Suprapubic skin (tissue), 4 donors: ENCODE measurements at places on chromosomes 3 and 15.

GRCh38 chr3:78029775-78030174 lies 989.9 kb downstream of the ROBO2 start:
- DNase-seq, result no peak

- no peak for DNase-seq
These were observed 16.0 kb downstream of the FOXL2NB start for GRCh38 chr3:138962854-138963560.

- DNase-seq, result no peak
These were observed 112.6 kb downstream of the FBN1 start for GRCh38 chr15:48532946-48533345.

- DNase-seq, result no peak
These were observed 69.2 kb downstream of the GOLGA8B start for GRCh38 chr15:34514251-34514670.

- no peak for DNase-seq
These were observed 222.7 kb upstream of the PLSCR5 start for GRCh38 chr3:146827836-146828235.

DNA sequence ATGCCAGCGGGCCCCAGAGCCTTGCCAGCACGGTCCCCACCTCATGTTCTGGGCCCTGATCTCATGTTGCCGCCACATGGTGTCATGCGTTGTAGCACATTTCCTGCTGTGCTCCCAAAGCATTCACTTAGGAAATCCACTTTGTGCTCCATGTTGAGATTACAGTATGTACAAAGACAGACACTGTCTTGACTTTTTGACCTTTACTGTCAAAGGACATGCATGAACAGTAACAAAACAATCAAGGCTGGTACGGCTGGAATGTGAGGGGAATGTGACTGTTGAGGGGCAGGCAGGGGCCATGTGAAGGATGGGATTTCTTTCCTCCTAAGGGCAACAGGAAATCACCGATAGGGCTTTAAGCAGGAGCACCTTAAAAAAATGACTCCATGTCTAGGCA lies 53.3 kb upstream of the RPL32 start:
- no peak for DNase-seq

DNA sequence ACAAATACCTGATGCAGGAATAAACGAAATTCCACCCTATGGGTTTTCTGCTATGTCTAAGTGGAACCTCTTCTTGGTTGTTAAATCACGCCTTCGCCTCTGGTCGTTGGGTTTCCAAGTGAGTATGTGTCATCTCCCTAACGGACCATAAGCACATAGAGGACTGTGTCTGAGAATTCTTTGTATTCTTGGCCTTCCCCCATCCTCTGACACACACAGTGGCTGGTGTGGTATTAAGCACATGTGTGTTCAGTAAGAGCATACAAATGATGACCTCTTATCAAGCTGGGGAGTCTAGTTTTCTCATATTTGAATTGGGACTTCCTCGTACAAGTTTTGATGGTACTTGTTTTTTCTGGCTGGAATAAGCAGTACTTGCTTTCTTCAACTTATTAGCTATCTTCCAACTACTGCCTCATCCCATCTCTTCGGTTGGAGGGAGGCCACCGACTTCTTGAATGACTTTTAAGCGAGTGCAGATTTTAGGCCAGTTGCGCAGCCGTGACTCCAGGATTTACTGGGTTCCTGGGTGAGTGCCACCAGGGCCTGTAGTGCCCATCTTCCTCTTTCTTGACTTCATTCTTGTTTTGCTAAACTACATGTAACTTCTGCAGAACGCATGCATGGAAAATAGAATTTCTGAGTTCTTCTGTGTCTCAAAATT lies 240.2 kb downstream of the ADAMTS17 start:
- no peak for DNase-seq

DNA sequence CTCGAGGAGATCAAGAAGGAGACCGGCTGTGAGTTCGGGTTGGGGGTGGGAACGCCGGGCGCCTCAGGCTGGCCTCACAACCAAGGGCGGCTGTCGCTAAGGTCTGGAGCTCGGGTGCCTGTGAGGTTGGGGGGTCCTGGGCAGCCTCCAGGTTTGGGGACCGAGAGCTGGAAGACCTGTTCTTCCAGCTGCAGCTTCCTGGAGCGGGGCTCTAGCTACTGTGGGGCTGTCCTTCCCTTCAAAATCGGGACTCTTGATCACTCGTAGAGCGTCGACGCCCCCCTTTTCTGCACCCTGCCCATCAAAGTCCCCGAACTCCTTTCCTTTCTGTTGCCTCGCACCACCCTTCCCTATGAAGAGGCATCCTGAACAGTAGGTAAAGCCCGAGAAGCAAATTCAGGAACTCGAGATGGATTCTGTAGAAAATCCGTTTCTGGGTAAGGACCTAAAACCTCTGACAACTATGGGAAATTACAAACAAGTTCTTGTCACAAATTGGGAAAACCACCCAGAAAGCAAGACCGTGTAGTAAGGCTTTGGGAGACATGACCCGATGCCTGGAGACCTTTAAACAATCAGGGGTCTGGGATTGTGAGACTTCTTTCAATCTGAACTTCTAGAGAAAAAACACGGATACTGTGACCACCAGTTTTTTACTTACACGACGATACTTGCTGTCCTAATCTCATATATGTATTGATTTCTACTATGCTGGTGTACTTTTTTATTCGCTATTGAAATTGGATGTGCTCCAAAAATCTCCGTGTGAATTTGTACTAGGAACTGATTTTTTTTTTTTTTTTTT lies 556 bp downstream of the CHP1 start:
- no peak for DNase-seq

DNA sequence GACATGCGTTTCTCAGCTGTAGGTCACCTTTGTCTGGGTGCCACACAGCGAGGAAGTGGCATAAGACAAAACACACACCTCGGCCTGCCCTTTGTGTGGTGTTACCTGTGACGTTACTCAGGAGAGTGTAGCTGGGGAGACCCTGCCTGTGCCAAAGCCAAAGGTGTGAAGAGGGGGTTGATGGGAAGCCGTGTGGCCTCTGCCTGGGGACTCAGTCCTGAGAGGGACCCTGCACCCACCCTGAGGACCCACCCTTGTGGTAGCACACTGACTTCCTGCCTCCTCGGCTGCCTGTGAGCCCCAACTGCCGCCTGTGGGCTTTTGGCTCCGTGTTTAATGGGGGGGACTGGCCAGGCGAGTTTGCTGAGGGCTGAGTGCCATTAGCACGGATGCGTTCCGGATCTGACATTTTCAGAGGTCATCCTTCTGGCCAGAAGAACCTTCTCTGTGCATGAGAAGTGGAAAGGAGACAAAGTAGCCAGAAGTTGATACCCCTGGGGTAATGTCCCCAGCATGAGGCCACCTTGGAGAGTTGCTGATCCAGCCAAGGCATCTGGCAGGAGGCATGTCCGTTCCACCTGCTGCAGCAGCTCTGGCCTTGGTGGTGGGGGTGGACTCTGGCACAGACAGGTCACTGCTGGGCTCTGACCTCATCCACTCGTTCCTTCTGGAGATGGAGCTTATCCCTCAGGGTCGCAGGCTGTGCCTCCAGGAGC lies 51.8 kb upstream of the FURIN start:
- no peak for DNase-seq

DNA sequence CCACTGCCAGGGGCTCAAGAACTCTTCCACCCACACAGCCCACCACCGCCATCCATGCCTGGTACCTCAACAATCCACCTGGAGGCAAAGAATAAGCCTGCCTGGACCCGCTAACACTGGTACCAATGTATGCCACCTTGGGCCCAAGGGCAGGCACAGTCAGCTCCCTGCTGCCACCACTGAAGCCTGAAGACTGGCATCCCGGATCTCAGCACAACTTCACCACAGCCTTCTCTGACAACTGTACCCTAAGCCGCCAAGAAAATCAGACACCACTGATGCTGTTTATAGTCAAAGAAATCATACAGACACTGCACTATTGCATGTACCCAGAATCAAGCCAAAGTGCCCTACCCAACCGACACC lies 56.3 kb downstream of the IGSF11 start:
- no peak for DNase-seq

GRCh38 chr15:56732886-56733135 lies 498 bp downstream of the ZNF280D start:
- DNase-seq, result no peak

DNA sequence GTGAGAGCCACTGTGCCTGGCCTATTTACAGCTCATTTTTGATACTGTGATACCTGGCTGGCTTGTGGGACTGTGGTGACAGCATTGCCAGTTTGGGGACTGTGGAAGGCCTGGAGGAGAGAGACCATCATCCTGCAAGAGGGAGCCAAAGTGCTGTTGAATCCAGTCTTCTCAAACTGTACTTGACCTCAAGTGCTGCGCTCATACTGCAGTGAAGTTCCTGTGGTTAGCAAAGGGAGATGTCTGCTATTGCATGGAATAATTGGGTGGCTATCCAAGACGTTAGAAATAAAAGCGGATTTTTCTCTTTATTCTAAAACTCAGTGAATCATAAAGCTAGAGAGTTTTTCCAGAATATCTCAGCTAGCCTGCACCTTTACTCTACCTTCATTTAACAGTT lies 83.4 kb downstream of the CCK start:
- no peak for DNase-seq

- peak; percentile 74 for DNase-seq
These were observed 976 bp upstream of the ABTB1 start for GRCh38 chr3:127671523-127672428.

GRCh38 chr15:84981711-84982300 lies at the start of gene PDE8A:
Gene PDE8A, plus strand, starts transcription at chr15:84981856. Its CDS starts 307 bp downstream, at chr15:84982163.
- DNase-seq, result peak; percentile 82

- DNase-seq, result no peak
These were observed 120.9 kb downstream of the ERC2 start for GRCh38 chr3:56347219-56347871.

- DNase-seq, result no peak
These were observed 46.0 kb upstream of the ALDH1L1 start for GRCh38 chr3:126226374-126226773.

DNA sequence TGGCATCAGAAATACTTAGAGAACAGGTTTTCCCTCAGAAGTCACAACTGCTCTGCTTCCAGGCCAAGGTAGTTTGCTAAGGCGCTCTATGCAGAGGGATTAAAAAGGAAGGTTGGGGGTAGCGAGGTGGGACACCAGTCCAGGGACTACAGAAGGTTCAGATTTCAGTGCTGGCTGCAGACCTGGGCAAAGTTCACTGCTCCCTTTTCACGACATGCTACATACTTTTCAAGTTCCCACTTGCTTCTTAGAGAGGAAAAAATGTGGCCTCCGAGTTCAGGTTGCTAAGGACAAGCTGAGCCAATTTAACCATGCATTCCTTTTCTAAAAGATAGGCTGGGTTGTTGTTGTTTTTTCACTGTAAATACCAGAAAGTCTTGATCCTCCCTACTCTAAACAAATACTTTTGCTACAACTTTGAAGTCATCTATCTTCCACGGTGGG lies 158.6 kb upstream of the NR2F2 start:
- DNase-seq, result no peak

GRCh38 chr3:113607219-113607596 lies 74.9 kb downstream of the SIDT1 start:
- DNase-seq, result no peak

DNA sequence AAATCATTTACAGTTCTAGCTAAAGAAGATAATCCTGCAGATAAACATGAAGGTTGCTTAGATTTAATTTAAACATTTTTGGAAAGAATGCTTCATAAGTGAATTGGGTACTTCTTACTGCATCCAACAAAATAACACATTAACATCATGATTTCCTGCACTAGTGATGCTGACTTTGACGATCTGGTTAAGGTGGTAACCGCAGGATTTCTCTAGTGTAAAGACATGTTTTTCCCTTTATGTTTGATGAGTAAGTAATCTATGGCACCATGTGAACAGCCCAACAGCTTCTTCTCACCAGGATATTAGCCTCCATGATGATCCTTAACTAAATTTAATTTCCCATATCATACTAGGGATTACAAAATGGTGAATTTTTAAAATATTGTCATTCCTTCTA lies 14.1 kb downstream of the SPPL2A start:
- DNase-seq, result no peak

DNA sequence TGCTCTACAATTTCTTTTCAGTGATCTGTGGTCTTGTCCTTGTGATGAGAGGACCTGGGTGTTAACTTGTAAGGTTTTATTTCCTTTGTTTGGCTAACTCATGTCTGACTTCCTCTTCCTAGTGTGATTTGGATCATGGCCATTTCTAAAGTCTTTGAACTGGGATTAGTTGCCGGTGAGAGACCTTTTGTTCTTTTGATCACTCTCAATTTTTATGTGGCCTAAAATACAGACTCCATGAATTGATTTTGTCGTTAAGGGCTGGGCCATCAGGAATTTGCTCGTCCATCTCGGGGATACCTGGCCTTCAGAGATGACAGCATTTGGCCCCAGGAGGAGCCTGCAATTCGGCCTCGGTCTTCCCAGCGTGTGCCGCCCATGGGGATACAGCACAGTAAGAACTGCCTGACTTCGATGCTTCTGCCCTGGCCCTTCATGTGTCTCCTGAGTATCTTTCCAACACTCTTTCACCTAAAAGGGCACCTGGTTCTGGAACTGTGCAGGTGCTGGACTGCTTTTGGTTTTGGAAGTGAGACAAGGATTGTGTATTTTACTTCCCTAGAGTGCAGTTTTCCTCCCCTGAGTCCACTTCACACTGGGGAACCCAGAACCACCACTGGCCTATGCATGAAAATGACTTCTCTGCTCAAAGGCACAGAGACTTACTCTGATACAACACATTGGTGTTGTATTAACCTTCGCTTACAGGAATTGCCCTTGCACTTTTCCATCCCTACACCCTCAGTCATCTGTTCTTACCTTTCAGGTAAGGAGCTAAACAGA lies 13.1 kb upstream of the LRRC2 start:
- DNase-seq, result no peak

DNA sequence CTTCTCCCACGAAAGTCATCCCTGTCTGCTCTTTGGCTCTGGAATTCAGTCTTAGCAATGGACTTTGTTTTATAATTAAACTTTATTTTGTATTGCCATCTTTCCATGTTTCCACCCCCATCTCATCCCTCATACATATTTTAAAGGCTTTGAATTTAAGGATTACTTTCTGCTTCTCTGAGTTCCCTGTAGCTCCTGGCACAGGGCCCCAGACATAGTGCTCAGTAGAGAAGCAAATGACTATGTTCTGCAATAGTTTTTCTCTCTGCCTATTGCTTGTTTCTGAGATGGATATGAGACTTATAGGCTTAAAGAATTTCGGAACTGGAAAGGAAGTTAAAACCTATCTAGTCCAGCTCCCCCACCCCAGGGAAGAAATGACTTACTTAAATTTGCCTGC lies 197.0 kb downstream of the LPP start:
- DNase-seq, result no peak

DNA sequence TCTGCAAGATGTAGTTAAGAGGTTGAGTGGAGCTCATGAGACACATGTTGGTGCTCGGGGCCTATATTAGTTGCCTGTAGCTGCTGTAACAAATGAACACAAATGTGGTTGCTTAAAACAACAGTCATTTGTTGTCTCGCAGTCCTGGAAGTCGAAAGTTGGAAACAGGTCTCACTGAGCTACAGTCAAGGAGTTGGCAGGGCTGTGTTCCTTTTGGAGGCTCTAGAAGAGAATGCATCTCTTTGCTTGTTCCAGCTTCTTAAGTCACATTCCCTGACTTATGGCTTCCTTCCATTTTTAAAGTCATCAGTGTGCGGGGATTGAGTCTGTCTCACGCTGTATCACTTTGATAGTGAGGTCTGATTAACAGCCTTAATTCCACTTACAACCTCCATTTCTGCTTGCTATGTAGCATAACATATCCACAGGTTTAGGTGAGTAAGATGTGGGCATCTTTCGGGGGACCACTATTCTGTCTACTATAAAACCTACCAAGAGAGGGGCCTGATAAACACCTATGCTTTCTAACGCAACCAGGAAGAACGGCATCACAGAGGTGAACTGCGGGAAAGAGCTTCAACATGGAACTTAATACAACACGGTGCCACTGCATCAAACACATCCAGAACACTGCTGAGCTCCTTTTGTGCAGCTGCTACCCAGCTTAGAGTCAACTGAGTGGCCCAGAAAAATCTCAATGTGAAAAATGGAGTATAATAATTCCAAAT lies 119.4 kb downstream of the ATP10A start:
- DNase-seq, result no peak
